ENCODE measurements at places on chromosomes 7 and 10.

- no peak for DNase-seq
These were observed 70.9 kb downstream of the SYPL1 start for GRCh38 chr7:106041140-106041717.

- no peak for DNase-seq
These were observed 39.4 kb downstream of the PLAU start for GRCh38 chr10:73950155-73950948.

DNA sequence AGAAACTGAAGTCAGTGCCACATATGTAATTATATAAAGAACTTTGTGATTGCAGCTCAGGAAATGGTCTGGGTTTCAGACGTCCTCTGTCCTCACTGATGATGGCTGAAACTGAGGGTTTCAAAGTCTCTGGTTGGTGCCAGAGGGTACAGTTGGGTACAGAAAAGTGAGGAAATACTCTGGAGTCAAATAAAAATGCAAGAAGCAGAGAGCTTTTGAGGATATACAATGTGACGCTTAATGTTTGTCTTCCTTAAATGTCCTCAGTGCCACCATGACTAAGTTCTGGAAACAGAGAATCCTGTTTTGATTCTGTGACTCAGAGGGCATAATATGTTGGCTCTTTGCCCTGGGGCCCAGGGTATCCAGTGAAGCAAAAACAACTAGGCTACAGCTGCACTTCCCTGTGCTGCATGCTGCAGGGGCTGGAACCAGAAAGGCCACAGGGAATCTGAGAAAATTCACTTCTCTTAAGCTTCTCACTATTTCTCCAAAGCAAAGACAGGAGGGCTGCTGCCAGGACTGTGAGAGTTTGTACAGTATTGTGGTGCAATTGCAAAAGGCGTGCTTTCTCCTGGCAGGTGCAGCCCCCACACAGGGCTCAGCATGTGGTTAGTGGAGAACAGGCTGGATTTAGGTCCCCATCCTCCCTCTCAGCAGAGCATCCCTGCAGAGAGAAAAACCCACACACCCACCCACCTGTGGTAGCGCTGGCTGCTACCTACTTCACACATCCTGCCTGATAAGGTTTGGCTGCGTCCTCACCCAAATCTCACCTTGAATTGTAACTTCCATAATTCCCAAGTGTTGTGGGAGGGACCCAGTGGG is 169.5 kb upstream of the SVIL start:
- DNase-seq = peak; percentile 64

GRCh38 chr10:71092812-71093401 is 119.5 kb upstream of the UNC5B start:
- no peak for DNase-seq

DNA sequence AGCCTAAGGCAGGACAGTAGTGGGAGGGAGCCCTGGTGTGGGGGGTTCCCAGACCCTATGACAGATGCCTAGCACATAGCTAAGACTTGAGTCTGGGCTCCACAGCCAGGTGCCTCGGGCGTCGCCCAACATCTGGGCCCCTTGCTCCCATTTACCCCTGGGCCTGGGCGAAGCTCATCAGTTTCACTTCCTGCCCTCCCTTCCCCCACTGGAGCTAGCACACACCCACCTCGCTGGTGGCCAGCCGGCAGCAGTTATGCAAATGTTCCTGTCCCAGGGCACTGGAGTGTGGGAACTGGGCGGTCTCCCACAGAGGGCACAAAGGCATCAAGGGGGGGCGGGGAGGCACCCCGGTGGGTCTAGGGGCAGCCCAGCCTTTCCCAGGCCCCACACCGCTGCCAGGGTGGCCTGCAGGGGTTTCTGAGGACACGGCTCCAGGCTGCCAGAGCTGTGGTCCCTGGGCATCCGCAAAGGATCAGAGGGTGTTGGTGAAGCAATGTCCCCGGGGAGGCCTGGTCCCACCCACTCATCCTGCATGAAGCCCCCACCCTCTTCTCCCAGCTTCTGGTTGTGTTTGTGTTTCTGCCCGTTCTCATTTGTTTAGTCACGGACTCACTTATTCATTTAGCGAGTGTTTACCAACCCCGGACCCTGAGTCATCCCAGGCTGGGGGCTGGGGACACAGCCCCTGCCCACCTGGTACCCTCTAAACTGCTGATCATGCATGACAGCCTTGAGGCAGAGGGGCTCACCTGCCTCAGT is 20.4 kb downstream of the SH2B2 start:
- DNase-seq = no peak

GRCh38 chr10:120077707-120078492 is 185.4 kb downstream of the SEC23IP start:
- no peak for DNase-seq

DNA sequence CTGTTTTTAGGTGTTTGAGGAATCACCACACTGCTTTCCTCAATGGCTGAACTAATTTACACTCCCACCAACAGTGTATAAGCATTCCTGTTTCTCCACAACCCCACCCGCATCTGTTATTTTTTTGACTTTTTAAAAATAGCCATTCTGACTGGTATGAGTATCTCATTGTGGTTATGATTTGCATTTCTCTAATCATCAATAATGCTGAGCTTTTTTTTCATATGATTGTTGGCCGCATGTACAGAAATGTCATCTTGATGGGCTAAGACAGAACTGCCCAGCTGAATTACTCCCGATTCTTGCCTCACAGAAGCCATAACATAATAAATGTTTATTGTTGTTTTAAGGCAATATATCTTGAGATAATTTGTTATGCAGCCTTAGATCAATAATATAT is 93.1 kb upstream of the DKK1 start:
- no peak for DNase-seq

GRCh38 chr7:120332433-120332832 is 59.5 kb downstream of the KCND2 start:
- no peak for DNase-seq

DNA sequence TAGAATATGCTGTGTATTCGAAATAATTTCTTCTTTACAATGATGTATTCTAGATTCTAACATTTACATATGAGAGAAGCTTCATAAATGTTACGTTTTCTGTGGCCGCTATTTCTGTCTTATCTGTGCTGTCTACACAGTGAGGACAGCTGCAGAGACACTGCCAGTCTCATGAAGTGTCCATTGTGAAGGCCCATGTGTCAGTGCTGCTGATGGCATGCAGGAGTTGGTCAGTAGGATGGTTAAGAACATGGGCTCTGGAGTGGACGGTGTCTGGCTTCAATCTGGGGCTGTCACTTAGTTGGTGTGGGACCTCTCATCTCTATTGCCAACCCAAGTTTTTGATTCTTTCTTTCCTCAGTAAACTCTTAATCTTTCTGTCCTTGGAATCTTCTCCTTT is 137.3 kb downstream of the SDK1 start:
- DNase-seq = no peak

DNA sequence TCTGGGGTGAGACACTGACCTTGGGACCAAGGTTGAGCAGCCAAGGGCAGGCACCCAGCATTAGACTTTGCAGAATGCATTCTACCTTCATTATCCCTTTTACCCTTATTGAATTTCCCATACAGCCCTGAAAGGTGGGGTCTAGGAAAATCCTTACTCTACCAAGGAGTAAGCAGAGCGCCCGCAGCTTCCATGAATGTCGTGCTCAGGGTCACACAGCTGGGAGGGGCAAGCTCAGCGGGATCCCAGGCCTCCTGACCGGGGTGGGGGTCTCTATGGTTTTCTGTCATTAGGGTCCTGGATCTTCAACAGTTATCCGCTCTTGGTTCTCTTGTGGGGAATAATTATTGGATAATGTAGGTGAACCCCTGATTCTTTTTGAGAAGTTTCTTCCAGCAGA is 30.7 kb upstream of the BTBD16 start:
- DNase-seq = no peak

- no peak for DNase-seq
These were observed 55.5 kb downstream of the PRR15 start for GRCh38 chr7:29619111-29619510.

DNA sequence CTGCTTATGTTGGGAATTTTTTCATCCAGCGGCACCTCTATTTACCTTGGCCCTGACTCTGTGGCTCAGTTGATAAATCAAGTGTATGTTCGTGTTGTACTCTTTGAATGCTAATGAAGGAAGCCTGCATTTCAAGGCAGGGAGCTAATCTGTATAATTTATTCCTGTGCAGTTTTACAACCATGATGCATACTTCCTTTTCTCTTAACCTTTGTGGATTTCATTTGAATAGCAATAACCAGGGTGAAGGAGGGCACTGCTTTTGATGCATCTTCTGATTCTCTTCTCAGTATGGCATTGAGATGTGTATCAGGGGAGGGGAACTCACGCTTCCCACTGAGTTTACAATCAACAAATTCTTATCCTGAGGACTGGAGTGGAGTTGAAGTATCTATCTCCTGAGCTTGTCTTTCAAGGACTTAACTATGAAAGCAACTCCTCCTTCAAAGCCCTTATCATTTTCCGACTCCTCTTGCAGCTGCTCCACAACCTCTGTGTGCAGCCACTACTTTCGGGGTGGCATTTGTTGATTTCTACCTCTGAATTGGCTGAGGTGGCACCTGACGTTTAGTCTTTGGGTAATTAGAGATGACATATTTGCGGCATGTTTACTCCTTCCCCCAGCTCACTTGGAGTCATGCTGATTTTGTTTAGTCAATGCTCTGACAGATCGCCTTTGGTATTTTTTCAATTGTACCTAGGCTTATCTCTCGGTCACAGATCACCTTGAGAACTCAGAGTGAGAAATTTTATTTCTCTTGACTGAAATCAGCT is 275.2 kb downstream of the PHTF2 start:
- DNase-seq = no peak

GRCh38 chr10:45526309-45526905 is 146.2 kb downstream of the ZFAND4 start:
- no peak for DNase-seq

GRCh38 chr10:88833723-88834122 is 17.9 kb downstream of the ANKRD22 start:
- no peak for DNase-seq

DNA sequence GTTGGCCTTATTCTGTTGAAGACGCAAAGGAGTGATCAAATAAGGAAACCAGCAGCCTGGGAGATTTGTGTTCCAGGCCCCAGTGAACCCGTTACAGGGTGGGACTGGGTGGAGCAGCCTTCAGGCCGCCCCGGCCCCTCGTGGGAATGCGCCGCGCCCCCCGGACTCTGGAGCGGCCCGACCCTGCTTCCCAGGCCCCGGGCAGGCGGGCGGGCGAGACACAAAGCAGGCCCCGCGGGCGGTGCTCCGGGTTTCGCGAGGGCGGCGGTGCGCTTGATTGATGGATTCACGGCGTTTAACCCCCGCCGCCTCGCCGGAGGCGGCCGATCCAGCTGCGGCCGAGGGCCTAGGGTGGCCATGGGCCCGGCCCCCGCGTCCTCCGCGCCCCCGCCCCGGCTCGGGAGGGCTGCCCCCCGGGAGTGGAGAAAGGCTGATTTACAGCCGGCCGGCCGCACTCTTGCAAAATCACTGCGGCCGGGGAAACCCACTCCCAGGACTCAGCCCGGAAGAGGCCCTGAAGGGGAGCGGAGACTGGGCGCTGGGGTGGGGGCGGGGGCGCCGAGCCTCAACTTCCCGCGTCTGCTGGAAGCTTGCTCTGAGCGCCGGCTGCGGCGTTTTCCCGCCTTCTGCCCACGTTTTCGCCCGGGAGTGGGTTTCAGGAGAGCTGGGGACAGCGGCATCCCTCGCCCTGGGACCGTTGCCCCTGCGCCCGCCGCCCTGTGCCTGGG is 299.6 kb upstream of the NFE2L3 start:
- DNase-seq = no peak

- no peak for DNase-seq
These were observed 40.9 kb downstream of the PPIF start for GRCh38 chr10:79387974-79388850.

DNA sequence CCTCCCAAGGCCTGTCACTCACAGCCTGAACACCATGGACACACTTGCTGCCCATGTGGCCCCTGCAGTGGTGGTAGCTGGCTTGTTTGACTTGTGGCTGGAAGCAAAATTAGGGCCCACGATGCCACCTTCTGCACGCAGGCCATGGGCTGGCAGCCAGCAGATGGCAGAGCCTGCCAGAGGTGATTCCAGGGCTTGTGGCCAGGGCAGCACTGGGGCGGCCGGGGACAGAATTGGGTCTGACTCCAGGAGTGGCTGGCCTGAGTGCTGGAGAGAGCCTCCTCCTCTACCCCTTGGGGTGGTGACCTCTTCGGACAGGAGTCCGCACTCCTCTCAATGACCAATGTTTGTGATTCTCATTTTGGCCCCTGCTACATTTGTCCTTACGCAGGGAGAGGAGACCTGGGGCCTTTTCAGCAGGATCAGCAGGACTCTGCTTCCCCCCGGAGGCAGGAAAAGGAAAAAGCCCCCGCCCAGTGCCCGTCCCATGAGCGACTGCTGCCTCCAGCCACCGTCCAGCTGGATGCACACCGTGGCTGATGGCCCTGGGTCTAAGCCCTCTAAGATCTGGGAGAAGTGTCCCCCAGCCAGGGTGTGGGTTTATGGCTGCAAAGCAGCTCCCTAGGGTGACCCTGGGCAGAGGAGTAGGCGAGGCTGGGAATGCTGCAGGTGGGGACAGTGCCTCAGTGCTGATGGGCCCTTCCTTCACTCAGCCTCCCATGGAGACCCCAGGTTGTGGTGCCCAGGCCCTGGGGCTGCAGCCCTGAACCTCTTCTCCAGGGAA is 26.5 kb downstream of the DNAJB12 start:
- no peak for DNase-seq

GRCh38 chr10:113423981-113424721 is 128.7 kb upstream of the HABP2 start:
- DNase-seq = no peak

DNA sequence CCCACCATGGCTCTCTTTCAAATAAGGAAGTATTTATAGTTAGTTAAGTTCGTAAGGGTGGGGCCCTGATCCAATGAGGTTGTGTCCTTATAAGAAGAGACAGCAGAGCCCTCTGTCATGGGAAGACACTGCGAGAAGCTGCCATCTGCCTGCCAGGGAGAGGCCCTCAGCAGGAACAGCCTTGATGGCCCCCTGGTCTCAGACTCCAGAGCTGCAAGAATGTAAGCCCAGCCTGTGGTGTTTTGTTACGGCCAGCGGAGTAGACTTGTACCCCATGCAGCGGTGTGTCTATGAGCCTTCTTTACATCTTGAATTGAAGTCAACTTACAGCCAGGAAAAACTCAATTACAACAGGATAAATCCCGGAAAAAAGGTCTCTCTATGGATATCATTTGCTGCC is 14.3 kb upstream of the LARP4B start:
- DNase-seq = no peak

DNA sequence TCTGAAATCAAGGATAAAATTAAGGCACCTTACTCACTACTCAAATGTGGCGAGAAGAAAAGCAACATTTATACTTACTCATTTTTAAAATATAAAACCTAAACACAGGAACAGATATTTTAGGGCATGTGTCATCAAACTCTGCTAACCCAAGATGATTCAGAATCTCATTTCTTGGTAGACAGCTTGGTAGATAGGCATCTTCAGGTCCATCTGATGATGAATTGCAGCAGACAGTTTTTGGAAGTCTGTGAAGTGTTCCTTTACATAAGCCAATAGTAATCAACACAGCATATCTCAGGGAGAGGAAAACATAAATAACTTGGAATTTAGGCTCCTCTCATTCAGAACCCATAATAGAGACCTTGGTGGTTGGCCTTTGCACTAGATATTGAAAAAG is 3.4 kb downstream of the HIPK2 start:
- DNase-seq = no peak

- no peak for DNase-seq
These were observed 15.8 kb upstream of the CPA1 start for GRCh38 chr7:130364451-130364850.
